ENCODE measurements at places on chromosomes 4 and X. TPM values are rescaled to one million over a fixed set of nuclear protein-coding genes. Genes with fewer than 3 reads are reported as not detected.

Gene UNC5C
- total RNA-seq, result not detected

Gene CAMK2D
- total RNA-seq, result 38.5 TPM

Gene HNRNPH2
- 41.7 TPM for total RNA-seq

Gene LDB2
- total RNA-seq, result not detected

Data from activated CD4-positive, alpha-beta T cell treated with anti-CD3 and anti-CD28 coated beads, Interleukin-2, amount 10 ng/mL, durations not matched to agents 7 days and 5 days (primary cell).